ENCODE measurements at places on chromosomes 5 and 9.

DNA sequence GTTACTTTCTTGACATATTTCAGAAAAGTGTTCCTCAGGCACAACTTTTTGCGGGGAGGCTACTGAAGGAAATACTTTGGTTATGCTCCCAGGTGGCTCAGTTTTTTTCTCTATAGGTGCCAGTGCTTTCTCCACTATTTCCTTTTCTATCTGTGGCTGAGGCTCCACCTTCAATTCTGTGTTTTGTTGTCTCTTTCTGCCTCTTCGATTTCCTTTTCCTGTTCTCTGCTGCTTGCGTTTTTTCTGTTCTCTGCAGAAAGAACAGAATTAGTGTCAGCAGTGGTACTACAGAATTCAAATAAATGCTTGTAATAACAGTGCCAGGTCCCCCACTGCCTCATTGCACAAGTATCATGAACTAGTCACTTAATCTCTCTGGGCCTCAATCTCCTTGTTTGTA lies 7.0 kb downstream of the HEMGN start:
- DNase-seq = no peak

DNA sequence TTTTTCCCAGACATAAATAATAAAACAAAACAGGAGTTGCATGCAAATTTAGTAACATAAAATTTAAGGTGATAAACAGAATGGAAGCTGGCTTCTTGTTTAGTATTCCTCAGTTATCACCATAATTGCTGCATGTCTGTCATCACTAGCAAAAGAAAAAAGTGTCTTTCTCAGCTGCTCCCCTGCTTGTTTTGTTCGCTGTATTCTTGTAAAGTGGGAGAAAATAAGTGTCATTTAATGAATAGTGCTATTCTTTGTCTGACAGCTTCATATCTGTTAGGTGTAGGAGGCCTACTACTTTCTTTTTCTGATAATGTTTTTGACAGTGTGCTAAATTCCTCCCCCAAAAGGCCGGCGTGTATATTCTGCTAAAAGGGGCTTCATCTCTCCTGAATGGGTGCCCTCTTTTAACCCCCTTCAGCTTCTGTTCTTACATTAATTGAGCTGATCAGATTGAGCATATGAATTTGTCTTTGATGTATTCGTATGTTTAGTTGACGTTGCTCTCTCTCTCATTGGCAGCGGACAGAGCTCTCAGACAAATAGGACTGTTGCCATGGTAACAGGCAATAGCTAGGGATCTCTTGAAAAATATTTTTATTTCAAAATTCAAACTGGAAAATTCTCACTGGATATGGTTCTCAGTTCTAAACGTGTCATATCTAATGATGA lies 303.8 kb downstream of the KIAA0825 start:
- no peak for DNase-seq

GRCh38 chr5:126004636-126005035 lies 418.6 kb upstream of the GRAMD2B start:
- DNase-seq = no peak

- DNase-seq = no peak
These were observed 26.3 kb upstream of the SYNPO start for GRCh38 chr5:150613991-150614660.

GRCh38 chr9:127927201-127927987 lies 3.2 kb downstream of the PIP5KL1 start:
- no peak for DNase-seq

DNA sequence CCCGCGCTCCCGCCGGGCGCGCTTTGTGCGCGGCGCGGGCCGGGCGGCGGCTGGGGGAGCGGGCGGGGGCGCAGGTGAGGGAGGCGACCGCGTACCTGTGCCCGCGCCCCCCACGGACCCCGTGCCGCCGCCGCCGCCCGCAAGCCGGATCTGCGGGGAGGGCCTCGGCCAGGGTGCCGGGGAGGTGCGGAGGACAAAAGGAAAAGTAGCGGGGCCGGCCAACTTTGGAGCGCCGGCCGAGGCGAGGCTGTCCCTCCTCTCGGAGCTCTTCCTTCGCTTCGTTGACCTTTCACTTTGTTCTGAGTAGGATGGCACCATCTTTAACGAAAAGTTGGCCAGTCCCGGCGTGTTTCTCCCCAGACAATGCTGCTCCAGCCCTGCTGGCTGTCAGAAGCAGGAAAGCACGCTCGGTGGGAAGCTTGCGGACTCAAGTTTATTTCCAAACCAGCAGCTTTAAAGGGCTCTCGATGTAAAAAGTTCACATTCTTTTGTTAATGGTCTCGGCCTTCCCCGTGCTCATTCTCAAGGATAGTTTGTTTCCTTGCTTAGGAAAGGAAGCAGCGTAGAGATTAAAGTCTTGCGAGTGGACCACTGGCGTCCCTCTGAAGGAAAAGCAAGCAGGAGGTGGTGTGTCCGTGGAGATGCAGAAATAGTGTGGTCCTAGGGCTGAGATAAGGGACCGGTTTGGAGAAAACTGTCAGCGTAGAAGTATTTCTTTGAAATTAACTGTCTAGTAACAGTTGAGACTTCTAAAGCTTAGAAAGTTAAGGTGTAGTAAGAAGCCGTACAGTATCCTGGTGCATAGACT lies 639 bp downstream of the EHMT1 start:
- peak; percentile 48 for DNase-seq

GRCh38 chr9:94287877-94288513 lies 28.9 kb downstream of the ZNF169 start:
- no peak for DNase-seq

DNA sequence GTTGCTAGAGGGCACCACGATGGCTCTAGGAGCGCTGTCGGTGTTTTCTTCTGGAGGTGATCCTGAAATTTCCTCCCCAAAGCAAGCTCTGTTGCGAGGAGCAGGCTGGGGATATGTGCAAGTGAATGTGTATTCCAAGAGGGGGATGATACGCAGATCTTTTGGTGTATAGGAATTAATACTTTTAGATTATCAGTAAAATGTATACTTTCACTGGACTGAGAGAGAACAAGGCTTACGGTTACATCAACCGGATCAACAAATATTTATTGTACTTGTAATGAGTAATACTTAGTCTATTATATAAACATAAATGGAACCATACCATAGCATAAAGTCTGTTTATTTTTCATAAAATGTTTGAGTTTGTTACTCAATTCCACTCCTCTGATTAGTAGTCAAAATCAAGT lies 632 bp upstream of the PRKAA1 start:
- DNase-seq = no peak

GRCh38 chr9:93983875-93984274 lies 28.7 kb upstream of the BARX1 start:
- DNase-seq = no peak

DNA sequence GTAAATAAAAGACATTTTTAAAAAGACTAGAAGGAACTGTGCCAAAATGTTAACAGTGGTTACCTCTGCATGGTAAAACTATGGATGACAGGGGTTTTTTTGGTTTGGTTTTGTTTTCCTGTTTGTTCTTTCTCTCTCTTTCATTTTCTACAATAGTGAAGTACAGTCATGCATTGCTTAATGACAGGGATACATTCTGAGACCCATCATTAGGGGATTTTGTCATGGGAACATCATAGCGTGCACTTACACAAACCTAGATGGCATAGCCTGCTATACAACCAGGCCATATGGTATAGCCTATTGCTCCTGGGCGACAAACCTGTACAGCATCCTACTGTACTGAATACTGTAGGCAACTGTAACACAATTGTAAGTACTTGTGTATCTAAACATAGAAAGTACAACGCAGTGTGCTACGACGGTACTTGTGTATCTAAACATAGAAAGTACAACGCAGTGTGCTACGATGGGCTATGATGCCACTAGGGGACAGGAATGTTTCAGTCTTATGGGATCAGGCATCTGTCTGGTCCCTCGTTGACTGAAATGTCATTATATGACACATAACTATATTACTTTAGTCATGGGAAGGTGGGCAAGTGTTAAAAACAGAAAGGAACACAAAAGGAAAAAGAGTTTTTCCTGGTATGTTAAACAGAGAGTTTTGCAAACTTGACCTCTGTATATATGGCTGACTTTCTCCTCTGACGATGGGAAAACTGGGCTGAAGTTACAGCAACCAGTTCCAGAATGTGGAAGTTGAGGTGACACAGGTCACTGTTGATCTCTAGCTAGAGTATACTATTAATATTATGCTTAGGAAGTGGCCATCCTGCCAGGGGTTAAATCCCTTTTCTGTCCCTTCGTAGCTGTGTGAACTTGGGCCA lies 7.4 kb upstream of the ADAM19 start:
- DNase-seq = peak; percentile 86

GRCh38 chr9:1236061-1236460 lies 185.9 kb downstream of the DMRT2 start:
- no peak for DNase-seq

DNA sequence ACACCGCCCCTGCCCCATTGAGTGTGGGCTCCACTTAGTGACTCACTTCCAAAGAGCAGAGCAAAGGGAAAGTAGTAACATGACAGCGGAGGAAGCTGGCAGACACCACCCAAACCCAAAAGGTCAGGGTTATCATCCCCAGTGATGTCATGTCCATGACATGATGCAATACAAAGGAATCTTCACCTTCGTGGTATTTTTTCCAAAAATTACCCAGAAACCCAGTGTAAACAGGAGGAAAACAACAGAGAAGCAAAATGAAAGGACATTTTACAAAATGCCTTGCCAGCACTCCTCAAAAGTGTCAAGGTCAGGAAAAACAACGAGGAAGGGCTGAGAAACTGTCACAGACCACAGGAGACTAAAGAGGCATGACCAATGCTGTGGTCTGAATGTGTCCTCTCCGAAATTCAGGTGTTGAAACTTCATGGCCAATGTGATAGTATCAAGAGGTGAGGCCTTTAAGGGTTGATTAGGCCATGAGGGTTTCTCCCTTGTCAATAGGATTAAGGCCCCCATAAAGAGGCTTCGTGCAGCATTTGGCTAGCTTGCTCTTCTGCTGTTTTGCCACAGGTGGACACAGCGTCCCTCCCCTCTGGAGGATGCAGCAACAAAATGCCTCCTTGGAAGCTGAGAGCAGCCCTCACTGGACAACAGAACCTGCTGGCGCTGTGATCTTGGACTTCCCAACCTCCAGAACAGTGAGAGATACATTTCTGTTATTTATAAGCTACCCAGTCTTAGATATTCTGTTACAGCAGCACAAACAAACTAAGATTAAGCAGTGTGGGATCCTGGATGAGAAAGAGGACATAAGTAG lies 30.5 kb upstream of the MED10 start:
- DNase-seq = peak; percentile 8

Data from suppressor macrophage treated with lipopolysaccharide for 4 hours (primary cell).